ENCODE measurements at places on chromosomes 12 and 14.
A peak's percentile ranks its signal among the peaks of the same experiment; 100 is the strongest.

GRCh38 chr14:94971750-94972149 lies 185.6 kb downstream of the DICER1 start:
- DNase-seq = no peak

GRCh38 chr12:110813285-110813684 lies 33.5 kb upstream of the CCDC63 start:
- no peak for DNase-seq

DNA sequence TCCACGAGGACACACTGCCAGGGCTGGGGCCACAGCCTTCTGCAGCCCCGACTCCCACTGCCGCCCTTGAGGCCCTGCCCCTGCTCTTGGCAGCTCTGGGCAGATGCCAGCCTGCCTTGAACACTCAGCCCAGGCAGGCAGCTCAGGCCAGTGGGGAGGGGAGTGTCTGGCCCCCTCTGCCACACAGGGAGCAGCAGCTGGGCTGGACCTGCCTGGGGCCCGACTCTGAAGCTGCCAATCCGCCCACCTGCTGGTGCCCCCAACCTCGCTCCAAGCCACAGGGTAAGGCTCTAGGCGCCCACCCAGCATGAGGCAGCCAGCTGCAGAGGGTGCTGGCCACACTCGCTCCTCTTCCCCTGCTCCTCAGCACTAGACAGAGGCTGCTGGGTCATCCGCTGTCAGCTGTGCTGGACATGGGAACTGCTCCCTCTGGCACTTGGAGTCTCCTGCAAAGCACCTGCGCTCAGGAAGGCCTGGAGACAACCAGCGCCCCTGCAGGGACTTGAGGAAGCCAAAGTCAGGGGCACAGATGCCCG lies 24.6 kb upstream of the NUDT14 start:
- no peak for DNase-seq

GRCh38 chr12:48261773-48262172 lies 58.7 kb upstream of the OR10AD1 start:
- DNase-seq = no peak

- no peak for DNase-seq
Observed at GRCh38 chr12:97556302-97556779, 93.7 kb downstream of the RMST start.

GRCh38 chr12:111201036-111201435 lies 167.9 kb downstream of the PHETA1 start:
- DNase-seq = no peak

DNA sequence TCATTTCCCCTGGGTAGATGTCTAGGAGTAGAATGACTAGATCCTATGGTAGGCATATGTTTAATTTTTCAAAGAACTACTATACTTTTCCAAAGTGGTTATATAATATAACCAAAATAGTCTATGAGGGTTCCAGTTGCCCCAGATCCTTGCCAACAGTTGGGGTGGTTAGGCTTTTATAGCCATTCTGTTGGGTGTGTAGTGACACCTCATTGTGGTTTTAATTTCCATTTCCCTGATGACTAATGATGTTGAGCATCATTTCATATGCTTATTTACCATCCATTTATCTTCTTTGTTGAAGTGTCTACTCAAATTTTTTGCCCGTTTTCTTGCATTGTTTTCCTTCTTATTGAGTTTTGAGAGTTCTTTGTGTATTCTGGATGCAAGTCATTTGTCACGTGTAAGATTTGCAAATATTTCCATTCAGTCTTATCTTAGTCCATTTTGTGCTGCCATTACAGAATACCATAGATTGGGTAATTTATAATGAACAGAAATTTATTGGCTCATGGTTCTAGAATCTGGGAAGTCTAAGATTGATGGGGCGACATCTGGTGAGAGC lies 4.7 kb downstream of the SYNE2 start:
- no peak for DNase-seq

DNA sequence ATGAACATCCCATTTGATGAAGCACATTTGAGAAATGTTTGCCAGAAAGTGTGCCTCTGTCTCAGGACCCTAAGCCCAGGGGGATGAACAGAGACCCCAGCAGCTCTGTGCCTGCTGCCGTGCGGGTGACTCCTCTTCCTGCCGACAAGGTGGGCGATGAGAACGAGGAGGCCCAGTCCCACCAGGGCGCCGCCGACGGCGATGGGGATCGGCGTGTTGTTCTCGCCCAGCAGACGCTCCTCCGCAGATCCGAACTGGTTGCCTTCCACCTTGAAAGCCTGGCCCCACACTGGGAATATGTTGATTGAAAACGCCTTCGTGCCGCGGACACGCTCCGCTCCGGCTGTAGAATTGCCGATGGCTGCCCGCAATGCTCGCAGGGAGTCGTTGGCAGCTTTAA lies 44.1 kb downstream of the LRTM2 start:
- DNase-seq = no peak

- DNase-seq = no peak
Observed at GRCh38 chr12:104670439-104671408, 214.0 kb downstream of the CHST11 start.

DNA sequence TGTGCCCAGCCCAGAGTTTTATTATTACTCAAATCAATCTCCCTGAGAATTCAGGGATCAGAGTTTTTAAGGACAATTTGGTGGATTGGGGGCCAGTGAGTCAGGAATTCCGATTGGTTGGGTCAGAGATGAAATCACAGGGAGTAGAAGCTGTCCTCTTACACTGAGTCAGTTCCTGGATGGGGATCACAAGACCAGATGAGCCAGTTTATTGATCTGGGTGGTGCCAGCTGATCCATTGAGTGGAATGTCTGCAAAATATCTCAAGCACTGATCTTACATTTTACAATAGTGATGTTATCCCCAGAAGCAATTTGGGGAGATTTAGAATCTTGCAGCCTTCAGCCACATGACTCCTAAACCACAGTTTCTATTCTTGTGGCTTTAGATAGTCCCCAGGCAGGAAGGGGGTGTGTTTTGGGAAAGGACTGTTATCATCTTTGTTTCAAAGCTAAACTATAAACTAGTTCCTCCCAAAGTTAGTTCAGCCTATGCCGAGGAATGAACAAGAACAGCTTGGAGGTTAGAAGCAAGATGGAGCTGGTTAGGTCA lies 89.1 kb upstream of the CNOT2 start:
- no peak for DNase-seq

GRCh38 chr14:49134940-49135339 lies 451.2 kb downstream of the RPS29 start:
- DNase-seq = no peak

DNA sequence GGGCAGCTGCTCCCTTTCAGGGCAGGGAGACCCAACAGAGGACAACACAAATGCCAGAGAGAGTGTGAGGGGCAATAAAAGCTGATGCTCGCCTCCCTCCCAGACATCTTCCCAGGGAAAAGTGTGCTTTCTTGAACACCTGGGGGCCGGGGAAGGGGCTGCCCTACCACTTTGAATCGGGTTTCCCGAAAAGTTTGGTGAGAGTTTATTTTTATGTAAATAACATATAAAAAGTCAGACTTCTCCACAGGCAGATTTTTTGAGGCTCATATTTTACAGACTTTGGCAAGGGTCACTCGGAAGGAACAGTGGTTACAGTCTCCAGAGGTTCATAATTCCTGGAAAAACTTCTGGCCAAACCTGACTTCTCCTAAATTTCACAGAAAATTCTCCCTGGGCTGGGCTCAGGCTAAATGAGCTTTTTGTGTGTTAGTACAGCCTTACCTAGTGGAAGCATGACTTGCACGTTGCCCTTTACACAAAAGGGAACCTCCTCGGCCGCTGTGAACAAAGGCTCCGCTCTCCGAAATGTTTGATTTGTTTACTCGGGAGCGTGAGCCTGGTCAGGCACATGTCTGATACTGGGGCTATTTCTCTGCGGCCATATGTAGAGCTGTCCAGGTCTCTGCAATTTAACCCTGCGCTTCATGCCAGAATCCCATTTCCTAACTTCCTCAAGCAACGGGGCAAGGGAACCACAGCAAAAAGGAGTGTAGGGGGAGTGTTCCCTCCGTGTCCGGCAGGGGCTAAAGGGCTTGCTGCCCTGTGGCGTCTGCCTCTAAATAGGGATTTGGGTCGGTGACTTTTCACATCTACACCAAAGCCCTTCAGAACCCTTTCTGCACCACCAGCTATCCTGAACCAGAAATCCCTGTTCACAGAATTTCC lies 3.4 kb downstream of the RTL1 start:
- DNase-seq = peak; percentile 11

GRCh38 chr14:105500036-105500725 lies 9.1 kb downstream of the TEDC1 start:
- no peak for DNase-seq

DNA sequence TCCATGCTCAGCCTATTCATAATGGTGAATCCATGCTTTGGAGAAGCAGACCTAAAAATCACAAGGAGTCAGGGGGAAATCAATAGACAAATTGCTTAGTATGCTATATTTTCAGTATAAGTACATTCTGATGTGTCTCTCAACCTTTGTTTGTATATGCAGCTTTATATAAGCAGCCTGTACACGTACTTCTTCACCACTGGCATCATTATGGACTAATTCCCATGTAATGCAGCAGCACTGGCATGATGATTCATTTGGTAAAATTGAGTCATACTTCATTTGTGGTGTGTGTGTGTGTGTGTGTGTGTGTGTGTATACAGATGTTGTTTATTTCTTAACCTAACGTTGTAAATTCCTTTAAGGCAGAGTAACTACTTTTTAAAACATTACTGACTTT lies 10.9 kb downstream of the DCP1B start:
- no peak for DNase-seq

GRCh38 chr12:1350934-1351240 lies 243.5 kb downstream of the FBXL14 start:
- DNase-seq = no peak

DNA sequence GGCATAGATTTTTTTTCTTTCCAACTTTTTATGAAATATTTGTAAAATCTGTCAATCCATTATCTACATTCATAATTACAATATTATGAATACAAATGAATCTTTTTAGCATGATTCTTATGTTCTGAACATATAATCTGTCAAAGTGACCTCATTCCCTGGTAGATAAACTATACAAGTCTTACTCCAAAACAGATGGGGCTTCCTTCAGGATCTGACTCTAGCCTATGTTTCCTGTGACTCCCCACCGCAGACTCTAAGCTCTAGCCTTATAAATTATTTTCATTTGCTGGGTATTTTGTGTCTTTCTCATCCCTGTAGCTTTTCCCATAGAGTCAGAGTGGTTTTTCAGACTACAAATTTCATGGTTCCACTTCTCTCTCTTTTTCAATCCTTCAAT lies 202.1 kb upstream of the KITLG start:
- DNase-seq = no peak

DNA sequence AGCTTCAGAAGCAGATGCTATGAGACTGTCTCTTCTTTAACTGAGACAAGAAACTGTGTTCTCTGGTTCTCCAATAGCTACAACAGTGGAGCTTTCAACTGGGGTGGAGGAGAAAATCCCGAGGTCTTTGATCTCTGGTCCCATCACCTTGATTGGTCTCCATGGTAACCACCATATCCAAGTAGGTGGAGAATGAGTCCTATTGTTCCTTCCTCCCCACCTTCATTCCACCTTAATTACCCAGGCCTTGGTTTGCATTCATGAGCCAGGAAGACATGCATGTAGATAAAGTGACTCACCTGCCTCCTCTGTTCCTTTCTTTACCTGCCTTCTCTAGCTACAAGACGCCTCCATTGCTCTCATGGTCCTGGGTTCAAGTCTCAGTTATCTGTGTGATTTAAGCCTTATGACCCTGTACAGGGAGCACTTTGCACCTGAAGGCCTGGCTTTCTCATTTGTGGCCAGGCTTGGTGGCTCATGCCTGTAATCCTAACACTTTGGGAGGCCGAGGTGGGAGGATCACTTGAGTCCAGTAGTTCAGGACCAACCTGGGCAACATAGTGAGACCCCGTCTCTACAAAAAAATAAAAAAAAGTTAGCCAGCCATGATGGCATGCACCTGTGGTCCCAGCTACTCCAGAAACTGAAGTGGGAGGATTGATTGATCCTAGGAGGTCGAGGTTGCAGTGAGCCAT lies 157.7 kb upstream of the TBX3 start:
- no peak for DNase-seq

DNA sequence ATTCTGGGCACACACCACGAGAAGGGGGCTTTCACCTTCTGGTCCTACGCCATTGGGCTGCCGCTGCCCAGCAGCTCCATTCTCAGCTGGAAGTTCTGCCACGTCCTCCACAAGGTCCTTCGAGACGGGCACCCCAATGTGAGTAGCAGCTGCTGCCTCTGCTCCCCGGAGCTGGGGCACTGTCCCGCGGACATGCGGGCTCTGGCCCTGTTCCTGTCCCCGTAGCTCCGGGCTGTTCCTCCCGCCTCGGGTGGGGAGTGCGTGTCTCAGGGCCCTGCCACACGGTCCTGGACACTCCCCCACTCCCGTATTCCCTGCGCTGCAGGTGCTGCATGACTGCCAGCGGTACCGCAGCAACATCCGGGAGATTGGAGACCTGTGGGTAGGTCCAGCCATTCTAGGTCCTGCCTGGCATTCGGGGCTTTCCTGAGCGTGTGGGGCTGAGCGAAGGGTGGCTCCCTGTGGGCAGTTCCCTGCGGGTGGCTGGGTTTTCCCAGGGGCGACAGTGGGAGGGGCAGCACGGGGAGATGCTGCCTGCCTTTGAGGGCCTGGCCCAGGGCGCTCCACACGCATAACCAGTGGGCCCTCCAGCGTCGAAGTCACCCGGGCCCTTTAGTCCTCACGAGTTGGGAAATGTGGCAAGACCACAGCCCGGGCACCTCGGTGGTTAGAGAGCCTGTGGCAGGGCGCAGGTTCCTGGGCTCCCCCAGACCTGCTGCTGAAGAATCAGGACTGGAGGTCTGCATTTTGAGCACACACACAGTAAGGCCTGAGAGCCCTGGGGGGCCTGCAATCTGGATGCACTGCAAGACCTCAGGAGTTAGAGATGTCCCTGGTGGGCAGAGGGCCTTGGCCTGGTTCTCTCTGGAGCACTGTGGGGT lies 13.5 kb downstream of the HIP1R start:
- DNase-seq = peak; percentile 32

GRCh38 chr14:101915871-101916815 lies 48.2 kb upstream of the DYNC1H1 start:
- no peak for DNase-seq

GRCh38 chr12:113202300-113203075 lies 17.0 kb downstream of the RITA1 start:
- no peak for DNase-seq

DNA sequence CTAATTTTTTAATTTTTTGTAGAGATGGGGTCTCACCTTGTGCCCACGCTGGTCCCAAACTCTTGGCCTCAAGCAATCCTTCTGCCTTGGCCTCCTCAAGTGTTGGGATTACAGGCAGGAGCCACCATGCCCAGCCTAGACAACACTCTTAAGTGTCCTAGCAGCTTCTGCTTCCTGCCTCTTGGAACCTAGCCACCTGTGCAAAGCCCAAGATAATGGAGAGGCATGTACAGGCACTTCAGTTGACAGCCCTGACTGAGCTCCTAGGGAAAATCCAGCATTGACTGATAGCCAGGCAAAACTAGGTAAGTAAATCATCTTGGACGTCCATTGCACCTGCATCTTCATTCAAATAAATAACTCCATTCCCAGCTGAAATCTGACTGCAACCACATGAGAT lies 15.5 kb downstream of the COX14 start:
- DNase-seq = no peak

- no peak for DNase-seq
Observed at GRCh38 chr12:124461851-124462623, 105.4 kb downstream of the NCOR2 start.
